ENCODE measurements at places on chromosomes 2 and 18.

DNA sequence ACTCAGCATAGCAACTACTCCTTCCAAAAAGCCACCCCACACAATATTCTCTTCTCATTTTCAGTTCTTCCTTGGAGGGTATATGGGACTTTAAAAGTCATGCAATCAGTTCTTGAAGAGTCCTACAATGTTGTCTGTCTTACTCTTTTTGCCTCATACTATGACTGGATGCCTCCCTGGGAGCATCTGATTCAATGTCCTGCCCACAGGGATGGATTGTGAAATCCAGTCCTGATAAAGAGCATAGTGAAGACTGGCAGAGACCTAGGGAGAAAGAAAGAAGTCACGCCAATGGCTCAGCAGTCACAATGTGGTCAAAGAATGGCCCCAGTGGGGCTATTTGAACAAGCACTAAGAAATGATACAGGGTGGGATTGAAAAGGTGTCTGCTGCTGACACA, 155.1 kb upstream of the SERPINE2 start:
- DNase-seq, result no peak

DNA sequence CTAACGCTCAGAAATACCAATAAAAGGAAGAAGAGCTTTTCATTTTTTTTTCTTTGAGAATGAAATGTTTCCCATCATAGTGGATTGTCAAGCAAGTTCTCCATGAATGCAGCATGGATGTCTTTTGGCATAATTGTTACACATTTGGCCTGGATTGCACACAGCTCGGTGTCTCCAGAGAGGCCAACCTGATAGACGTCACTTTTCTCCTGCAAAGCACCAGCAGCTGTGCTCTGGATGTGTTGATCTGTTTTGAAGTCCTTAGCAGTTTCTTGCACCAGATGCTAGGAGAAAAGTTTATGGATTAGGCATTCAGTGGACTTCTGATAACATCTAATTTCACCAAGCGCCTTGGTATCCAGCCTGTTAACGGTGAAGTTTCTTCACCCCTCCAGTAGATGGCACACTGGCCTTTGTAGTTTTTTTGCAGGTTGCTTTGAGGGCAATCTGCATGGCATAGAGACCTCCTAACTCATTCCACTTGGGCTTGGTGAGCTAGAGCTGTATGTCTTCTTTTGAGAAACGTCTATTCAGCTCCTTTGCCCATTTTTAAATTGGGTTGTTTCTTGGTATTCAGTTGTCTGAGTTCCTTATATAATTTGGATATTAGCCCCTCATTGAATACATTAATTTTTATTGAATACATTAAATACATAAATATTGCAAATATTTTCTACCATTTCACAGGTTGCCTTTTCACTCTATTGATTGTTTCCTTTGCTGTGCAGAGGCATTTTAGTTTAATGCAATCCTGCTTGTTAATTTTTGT, 59.7 kb downstream of the PTH2R start:
- peak; percentile 37 for DNase-seq

GRCh38 chr2:127504552-127505430, 21.5 kb downstream of the IWS1 start:
- no peak for DNase-seq

GRCh38 chr2:163863073-163863472, 127.3 kb upstream of the FIGN start:
- no peak for DNase-seq

- no peak for DNase-seq
Measured at GRCh38 chr2:88959480-88960204, 268.2 kb downstream of the RPIA start.

- DNase-seq, result no peak
Measured at GRCh38 chr18:35242426-35242825, 1.6 kb downstream of the ZNF397 start.

- DNase-seq, result no peak
Measured at GRCh38 chr2:36562973-36563532, 34.9 kb downstream of the FEZ2 start.

DNA sequence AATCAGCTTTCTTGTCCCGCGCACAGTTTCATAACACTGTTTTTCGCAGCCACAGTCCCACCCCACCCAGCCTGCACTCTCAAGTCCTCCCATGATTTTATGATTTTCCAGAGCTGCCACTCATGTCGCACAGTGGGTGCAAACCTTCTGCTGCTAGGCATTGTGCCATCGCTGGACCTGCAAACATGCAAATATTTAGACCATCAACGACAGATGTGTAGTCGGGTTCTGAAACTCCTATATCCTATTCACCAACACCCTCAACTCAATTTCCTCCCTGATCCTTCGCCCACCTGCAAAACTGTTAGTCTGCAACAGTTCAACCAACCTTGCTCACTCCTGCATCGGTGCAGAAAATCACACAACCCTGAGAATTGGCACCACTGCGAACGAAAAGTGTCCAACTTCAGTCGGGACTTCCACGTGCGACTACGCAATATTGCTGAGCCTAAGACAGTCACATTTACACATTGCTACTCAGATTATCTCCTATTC, 871 bp upstream of the ALS2 start:
- peak; percentile 47 for DNase-seq

- DNase-seq, result no peak
Measured at GRCh38 chr2:61266632-61267505, 104.9 kb downstream of the C2orf74 start.

- DNase-seq, result peak; percentile 42
Measured at GRCh38 chr2:30231212-30231995, at the start of gene LBH. Gene LBH, plus strand, starts transcription at chr2:30231534. Its CDS starts 205 bp downstream, at chr2:30231739.

DNA sequence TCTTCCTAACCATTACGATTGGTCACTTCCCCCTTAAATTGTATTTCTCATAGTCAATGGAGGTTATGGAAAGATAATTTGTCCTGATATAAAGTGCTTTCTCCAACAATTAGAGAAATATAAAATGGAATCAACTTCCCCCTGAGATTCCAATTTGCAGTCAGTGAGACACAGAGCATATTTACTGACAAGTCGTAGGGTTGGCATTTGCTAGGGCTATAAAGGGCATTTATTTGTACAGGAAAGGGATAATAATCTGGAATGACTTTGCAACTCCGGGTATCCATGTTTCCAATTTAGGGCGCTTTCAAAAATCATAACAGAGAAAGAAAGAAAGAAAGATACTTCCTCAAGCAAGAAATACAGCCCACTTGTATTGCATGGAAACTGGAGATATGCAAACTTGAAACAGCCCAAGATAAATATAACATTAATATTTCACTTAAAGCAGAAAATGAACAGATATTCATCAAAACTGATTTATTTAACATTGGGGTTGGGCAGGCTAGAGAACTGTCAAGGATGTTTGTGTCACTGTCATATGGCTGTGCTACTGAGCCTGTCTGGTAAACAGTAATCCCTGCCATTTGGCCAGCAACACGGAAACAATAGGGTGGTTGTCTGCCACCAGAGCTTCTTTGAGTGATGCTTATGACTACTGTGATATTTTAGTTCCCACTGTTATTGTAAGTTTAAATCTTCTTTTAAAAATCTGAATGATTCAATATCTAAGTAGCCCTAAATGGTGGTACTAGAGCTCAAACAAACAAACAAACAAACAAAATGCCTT, 621.8 kb downstream of the LRP1B start:
- DNase-seq, result peak; percentile 46

DNA sequence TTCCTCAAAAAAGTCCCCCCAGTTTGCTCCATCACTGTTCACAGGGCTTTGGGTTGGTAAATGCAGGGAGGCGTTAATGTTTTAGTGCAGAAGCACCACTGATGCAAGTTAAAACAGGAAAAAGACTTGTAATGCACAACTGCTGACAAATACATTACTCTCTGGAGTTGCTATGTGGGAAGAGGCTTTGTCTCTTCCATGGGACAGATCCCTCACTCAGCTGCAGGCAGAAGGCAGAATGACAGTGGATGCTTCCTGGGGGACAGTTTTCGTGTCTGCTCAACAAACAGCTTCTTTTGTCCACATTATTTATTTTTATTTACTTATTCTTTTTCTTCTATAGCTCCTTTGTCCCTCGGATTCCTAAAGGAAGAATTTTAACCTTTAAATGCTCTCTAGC, 22.7 kb upstream of the KCNE4 start:
- DNase-seq, result no peak

DNA sequence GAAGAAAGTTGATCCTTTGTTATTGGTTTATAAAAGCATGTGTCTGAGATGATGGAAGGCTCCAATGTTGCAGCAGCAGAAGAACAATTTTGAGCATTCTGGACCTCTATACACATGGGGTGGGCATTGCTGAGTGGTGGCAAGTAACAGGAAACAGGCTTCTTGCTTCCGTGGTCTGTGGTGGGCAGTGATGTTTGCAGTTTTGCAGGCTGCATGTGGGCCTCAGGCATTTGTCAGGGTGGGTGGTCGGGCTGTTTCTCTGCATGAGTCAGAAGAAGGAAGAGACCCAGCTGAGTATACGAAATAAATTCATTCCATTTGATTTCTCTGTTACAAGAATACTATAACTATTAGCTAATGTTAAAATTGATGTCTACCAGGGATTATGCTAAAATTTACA, 239.5 kb upstream of the COL3A1 start:
- DNase-seq, result no peak

DNA sequence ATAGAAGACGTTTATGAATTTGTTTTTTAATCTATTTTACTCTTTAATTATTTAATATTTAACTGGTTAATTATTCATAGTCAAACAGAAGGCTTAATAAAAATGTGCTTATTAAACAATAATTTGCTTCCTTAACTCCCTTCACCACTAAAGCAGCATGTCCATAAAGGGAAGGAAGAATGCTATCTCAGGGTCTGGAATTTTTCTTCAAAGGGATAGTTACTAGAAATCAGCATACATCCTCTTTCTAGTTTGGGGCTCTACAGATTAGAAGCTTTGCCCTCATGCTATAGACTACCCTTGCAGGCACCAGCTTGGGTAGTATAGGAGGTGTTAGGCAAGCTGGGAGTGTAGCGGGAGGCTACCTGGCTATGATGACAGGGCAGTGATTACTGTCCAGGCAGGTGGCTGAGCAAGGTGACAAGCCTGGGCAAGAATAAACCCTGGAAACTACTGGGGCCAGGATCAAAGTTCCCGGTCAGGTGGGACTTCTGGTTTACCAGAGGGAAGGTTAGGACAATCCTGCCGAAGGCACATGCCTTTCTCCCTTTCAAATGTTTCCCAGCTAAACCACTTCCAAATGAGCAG, 276.0 kb upstream of the REV1 start:
- no peak for DNase-seq

- no peak for DNase-seq
Measured at GRCh38 chr2:153308466-153308865, 170.1 kb downstream of the RPRM start.
